Retina (tissue), 1 donor: ENCODE measurements at places on chromosomes 3 and 15.

GRCh38 chr15:67296188-67296587 is 41.6 kb downstream of the IQCH start:
- no peak for DNase-seq

- peak; percentile 19 for DNase-seq
Observed at GRCh38 chr3:157785102-157785826, 282.0 kb upstream of the VEPH1 start.

DNA sequence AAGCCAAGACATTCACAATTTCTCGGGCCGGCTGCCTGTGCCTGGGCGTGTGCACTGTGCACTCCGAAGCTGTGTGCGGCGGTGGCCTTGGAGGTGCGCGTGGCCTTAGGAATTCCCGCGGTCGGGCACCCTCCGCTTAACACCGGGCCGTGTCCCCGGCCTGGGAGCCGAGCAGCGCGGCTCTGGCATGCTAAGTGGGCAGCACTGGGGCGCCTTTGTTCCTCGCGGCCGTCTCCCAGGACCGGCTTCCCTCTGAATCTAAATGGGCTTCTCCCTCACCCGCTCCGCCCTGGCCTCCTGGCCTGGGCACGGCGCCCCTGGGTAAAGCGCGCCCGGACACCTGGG is 498 bp upstream of the ARNT2 start:
- DNase-seq: peak; percentile 89

DNA sequence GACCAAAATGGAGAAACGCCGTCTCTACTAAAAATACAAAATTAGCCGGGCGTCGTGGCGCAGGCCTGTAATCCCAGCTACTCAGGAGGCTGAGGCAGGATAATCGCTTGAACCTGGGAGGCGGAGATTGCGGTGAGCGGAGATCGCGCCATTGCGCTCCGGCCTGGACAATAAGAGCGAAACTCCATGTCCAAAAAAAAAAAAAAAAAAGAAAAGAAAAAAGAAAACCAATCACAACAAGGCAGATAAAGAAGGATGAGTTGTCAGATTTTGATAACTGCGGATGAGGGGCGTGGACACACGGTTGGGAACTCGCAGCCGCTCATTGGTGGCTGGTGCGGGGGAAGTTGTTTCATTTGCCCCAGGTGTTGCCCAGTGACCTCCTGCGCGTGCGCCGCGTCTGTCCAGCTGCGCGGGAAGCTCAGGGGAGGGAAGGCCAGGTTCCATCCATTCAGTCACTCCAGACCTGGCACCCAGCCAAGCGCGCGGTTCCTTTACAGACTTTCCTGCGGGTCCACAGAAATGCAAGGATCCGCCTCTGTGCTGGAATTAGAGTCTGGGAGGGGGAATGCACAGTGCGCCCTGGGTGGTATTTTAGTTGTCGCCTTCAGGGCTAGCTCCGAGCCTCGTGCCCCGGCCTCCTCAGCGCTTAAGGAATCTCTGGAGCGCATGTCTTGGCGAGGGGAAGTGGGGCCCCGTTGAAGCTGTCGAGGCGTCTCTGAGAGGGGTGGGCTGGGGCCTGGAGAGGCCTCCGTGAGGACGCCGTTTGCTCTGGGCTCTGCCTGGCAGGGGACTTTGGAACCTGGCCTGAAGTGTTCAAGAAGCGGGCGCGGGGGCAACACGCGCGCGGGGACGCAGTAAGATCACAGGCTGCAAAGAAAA is 708 bp upstream of the GCHFR start:
- no peak for DNase-seq

- no peak for DNase-seq
Observed at GRCh38 chr3:183844606-183845005, 19.2 kb upstream of the MAP6D1 start.

DNA sequence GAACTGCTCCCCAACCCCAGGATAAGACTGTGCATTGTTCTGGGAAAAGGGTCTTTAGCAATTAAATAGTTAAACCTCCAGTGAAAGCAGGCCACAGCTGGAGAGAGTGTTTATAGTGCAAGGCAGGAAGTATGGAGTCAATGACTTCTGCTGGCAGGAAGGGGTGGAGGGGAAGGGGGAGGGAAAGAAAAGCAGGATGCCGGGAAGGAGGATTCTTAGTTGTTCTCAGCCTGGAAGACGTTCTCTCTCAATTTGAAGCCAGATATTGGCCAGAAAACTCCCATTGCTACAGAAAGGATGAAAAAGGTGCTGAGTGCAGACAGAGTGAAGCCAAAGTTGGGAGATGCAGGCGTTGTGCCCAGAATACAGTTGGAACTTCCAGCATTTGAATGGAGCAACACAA is 35.7 kb upstream of the ACTL6A start:
- peak; percentile 55 for DNase-seq

- no peak for DNase-seq
Observed at GRCh38 chr15:101148166-101148880, 103.5 kb downstream of the CHSY1 start.

- DNase-seq: no peak
Observed at GRCh38 chr15:31179693-31180092, 78.2 kb upstream of the TRPM1 start.

GRCh38 chr3:188662795-188663194 is 508.8 kb downstream of the LPP start:
- DNase-seq: no peak

- no peak for DNase-seq
Observed at GRCh38 chr15:63206079-63206478, 16.7 kb downstream of the RAB8B start.

DNA sequence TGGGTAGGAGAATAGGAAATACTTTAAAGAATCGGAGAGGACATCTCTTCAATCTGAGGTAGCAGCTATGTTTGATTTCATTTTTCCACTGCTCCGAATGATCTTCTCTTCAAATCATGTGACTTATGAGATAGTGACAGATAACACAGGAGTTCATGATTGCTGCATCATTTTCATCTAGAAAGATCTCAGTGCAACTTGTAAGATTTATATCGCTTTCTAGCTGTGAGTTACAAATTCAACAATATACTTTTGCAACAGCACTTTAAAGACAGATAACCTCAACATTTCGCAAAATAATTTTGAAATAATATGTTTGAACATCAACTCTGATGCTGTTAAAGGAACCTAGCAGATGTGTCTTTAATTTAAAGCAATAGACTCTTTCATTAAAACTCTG is 99.9 kb upstream of the CCDC80 start:
- DNase-seq: no peak

- no peak for DNase-seq
Observed at GRCh38 chr15:99324082-99324620, 72.9 kb downstream of the LRRC28 start.

DNA sequence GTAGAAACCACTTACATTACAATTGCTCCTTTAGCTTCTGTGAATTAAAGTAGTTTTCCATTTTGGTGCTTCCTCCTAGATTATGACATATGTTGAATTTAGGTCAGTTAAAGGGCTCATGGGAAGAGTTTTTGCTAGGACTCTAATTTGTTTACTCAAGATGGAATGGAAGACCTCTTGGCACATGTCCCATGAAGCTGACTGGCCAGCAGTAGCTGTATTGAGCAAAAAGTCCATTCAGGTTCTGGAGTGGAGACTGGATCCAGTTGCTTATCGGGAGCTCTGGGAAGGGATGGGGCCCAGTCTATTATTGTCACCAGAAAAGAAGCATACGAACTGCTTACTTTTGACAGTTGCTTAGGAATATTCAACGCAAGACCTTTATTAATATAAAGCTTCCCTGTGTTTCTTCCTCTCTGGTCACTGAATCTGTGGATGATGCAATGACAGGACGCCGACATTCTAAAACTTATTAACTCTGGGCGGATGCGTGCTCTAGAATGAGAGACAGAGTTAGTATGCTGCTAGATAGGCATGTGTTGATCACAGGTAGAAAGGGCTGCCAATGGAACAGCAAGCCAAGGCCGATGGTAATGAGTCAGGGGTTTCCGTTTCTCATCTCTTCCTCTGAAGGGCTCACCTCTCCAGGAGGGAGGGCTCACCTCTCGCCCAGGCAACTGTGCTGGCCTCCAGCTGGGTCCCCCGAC is 155.8 kb downstream of the NR1D2 start:
- DNase-seq: no peak

- no peak for DNase-seq
Observed at GRCh38 chr3:127744875-127745274, 72.1 kb downstream of the ABTB1 start.

DNA sequence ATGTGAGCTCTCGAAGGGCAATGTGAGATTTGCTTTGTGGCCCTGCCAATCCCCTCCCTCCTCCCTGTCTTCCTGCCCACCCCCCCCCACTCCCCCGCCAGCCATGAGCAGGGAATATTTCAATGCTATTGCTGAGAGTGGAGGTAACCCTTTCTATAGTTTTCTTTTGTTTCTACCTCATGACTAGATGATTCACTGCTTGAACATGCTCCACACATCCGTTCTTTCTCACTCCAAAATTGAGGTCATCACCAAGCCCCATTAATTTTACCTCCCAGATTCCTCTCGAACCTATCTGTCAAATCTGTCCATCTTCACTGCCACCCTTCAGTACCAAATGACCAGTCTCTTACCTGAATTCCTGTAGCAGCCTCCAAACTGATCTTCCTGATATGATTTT is 12.2 kb downstream of the ZNF774 start:
- no peak for DNase-seq

DNA sequence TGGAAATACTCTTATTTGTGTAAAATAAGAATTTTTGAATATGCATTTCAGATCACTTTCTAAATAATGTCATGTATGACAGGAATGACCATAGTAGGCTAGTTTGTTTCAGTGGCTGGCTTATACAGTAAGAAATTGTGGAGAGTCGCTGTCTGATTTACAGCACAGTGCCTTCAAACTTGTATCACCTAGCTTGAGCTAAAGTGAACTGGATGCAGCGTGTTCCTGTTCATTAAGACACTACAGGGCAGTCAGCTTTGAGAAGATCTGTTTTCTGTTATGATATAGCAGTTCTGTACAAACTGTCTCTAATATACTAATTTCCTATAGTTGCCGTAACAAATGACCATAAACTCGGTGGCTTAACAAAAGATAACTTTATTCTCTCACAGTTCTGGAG is 9.9 kb downstream of the CLDN16 start:
- DNase-seq: no peak

- peak; percentile 80 for DNase-seq
Observed at GRCh38 chr3:13480340-13481318, 523 bp downstream of the HDAC11 start.

GRCh38 chr15:89150762-89151664 is 62.8 kb downstream of the ABHD2 start:
- peak; percentile 53 for DNase-seq

DNA sequence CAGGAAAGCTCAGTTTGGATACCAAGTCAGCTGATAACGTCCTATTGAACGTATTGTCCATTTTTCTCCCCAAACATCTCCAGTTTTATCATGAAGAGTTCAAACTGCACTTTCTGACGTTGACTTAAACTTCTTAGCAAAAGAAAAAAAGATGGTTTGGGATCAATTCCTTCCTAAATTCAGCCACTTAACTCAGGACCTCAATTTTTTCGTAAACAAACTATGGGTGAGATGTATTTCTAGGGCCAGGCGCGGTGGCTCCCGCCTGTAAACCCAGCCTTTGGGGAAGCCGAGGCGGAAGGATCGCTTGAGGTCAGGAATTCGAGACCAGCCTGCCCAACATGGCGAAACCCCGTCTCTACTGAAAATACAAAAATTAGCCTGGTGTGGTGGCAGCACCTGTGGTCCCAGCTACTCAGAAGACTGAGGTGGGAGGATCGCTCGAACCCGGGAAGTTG is 464 bp upstream of the MRPS25 start:
- DNase-seq: peak; percentile 11

- peak; percentile 59 for DNase-seq
Observed at GRCh38 chr3:195259154-195259474, 11.8 kb downstream of the XXYLT1 start.

- DNase-seq: no peak
Observed at GRCh38 chr3:115361806-115362205, 214.7 kb upstream of the ZBTB20 start.

DNA sequence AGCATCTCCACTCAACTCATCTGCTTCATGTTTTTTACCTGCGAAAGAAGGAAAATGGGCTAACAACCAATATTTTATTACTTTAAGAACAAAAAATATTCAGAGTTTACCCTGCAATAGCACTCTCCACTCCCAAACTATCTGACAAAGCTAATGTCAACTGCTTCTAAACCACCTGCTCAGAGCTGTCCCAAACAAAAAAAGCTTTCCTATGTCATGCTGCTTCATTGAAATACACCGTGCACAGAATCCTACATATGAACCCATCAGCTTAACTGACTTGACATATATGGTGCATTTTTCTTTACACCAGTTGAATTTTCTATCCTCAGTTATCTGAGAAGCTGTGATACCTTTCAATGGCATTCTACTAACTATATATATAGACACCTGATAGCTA is 16.5 kb downstream of the SLTM start:
- no peak for DNase-seq

GRCh38 chr15:70023769-70024491 is 73.8 kb downstream of the TLE3 start:
- DNase-seq: no peak
